Mesendoderm (in vitro differentiated cells): ENCODE measurements at places on chromosomes 3 and 15.

DNA sequence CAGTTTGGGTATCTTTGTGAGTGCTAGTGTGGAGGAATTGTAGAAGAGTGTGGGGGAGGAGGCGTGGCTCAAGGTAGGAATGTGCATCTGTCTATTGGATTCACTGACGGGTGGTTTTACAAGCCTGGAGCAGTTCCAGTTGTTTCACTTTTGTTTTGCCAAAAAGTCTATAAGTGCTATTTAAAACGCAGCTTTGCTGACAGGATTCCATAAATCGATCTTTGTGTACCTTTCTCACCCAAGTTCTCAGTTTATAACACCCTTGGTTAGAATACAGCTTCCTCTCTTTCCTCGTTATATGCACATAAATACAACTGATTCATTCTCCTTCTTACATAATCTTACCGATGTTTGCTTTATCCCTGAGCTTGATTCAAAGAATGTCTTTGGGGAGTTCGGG lies 123.2 kb upstream of the UBE2E2 start:
- no peak for DNase-seq

DNA sequence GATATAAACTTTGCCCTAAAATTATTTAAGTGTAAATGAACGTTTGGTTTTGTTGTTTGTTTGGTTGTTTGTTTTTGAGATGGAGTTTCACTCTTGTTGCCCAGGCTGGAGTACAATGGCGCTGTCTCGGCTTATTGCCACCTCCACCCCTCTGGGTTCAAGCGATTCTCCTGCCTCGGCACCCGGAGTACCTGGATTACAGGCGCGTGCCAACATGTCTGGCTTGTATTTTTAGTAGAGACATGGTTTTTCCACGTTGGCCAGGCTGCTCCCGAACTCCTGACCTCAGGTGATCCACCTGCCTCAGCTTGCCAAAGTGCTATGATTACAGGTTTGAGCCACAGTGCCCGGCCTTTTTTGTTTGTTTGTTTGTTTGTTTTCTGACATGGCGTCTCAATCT lies 87.9 kb upstream of the CHD2 start:
- no peak for DNase-seq

DNA sequence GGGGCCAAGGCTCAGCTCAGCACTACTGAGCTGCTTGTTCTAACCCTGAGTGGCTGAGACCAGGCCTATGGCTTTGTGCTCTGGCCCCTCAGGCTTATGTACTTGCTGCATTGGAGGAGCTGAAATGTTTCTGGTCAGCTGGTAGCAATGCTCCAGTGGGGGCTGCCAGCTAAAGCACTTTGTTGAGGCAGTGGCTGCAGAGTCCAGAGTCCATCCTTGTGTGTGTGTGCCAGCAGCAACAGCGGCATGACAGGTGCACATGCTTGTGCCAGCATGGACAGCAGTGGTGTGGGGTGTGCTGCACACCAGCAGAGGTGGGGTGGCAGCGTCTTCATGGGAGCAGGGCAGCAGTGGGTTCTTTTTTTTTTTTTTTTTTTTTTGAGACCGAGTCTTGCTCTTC lies 169.1 kb downstream of the VPS8 start:
- no peak for DNase-seq

DNA sequence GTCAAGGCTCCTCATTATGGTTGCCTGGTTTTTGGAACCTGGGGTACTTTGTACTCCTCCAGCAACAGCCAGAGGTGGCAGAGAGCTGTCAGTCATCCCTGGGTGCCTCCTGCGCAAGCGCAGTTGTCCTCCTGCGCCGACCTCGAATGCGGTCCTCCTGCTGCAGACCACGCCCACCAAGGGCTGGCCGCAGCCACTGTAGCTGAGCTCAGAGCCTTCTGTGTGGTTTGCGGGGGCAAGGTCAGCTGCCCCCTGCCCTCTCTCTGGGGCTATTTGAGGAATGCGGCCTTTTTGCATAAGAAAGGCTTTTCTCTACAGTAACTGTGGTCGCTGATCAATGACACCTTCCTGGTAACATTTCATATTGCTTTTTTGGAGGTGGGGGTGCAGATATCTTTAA lies 131.3 kb upstream of the SNRPN start:
- peak; percentile 98 for DNase-seq

DNA sequence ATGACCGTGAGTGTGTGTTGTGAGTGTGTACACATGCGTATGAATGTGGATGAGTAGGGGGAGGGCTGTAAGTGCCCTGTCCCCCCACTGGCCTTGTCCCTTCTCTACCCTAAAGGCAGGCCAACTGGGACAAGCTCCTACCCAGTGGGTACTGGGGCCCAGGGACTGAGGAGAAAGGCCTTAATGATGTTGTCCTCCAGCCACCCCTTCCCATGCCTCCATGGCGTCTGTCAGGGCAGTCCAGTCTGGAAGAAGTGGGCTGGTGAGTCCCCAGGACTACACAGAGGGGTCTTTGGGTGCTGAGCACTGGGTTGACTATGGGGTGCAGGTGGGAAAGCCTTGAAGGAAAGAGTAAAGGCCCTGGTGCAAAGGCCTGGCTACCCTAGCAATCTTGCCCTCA lies 16.9 kb upstream of the CORO2B start:
- DNase-seq: no peak

- DNase-seq: peak; percentile 23
Observed at GRCh38 chr3:50873376-50874157, 198.8 kb downstream of the DOCK3 start.

DNA sequence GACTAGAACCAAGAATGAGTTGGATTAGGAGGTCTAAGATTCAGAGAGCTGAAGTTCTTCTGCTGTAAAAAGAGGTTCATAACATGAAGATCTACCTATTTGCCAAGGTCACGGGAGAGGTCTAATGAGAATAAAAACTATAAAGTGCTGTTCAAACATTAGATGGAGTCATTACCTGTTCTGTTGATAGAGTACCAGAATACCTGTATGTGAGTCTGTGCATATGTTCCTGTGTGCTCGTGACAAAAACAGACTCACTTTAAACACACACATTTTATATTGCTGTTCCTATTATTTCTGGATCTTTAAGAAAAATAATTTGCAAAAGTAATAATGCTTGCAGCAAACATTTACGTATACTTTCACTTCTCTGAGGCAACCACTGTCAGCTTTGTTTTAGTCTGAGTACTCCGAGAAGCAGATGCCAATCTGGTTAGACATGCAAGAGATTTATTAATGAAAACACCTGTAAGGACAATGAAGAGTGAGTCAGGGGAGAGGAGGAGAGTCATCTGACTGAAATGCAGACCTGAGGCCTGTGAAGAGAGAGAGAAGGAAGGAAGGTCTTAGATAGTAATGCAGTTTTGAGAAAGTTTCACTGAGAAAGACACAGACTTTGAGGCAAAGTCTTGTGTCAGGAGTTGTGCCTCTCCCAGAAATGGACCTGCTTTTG lies 221.2 kb downstream of the SQOR start:
- peak; percentile 12 for DNase-seq

GRCh38 chr3:17730318-17730967 lies 12.0 kb downstream of the TBC1D5 start:
- peak; percentile 61 for DNase-seq

DNA sequence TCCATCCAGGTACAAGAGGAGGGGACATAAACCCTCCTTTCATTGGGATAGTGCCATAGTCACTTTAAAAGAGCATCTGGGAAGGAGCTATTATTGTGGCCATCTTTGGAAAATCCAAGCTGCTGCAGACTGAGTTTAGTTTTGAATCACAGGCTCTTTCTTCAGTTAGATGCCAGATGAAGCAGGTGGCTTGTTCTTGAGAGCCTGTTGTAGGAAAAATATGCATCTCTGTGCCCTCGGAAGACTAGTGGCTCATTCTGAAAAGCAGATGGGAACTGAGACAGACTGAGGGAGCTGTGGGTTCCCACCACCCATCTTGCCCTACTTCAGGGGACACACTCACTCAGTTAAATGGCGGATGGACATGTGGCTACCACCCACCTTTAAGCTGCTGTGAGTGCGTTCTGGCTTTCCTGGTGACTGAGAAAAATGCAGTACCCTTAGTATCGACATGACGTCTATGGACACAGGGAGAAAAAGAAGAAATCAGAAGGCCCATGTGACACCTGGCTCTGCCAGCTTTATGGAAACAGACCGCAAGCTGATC lies 50.2 kb downstream of the RARB start:
- no peak for DNase-seq

DNA sequence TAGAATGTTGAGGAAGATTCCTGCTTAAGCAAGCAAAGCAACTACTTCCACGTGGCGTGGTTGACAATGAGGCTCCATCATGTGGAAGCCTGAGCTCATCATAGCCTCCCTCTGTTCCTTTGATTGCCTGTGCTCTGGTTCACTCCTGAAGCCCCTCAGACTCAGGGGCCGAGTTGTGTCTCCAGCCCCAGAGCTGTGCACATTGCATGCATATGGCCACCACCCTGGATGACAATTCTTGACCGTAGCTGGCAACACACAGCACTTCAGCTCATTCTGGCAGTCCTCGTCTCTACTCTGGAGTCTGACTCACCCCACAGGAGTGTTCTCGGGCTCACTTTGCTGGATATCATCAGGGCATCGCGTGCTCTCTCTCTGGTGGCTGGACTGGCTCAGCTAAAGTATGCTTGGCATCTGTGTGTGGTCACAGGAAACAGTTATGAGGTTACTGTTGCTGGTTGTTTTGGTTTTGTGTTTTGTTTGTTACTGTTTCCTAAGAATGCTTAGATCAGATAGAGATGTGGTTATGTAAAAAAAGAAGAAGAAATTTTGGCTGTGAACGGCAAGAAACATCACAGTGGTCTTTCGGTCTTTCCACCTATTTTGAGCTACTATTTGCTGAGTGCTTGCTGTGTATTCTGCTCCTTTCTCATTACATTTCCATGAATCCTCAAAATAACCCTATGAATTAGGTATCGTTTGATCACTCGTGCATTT lies 41.6 kb upstream of the MRPS22 start:
- peak; percentile 63 for DNase-seq

- DNase-seq: no peak
Observed at GRCh38 chr3:84755860-84756259, 202.9 kb upstream of the CADM2 start.

- DNase-seq: no peak
Observed at GRCh38 chr3:13420831-13421765, 976 bp upstream of the NUP210 start.

- DNase-seq: no peak
Observed at GRCh38 chr15:101372149-101372577, 77.1 kb upstream of the SNRPA1 start.

DNA sequence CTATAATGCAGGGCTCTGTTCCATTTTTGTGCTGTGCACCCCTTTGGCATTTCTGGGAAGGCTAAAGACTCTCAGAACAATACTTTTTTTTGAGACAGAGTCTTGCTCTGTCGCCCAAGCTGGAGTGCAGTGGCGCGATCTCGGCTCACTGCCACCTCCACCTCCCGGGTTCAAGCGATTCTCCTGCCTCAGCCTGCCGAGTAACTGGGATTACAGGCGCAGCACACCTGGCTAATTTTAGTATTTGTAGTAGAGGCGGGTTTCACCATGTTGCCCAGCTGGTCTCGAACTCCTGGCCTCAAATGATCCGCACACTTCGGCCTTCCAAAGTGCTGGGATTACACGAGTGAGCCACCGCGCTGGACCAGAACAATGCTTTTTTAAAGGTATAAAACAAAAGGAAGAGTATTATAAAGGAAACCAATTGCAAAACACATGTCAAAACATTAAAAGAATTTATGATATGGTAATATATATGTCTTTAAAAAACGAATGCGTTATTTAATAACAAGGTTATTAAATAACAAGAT lies 999 bp downstream of the SQOR start:
- DNase-seq: no peak

- no peak for DNase-seq
Observed at GRCh38 chr15:73800662-73801345, 47.7 kb upstream of the INSYN1 start.

GRCh38 chr15:27459836-27460235 lies 488.9 kb downstream of the GABRG3 start:
- DNase-seq: no peak

DNA sequence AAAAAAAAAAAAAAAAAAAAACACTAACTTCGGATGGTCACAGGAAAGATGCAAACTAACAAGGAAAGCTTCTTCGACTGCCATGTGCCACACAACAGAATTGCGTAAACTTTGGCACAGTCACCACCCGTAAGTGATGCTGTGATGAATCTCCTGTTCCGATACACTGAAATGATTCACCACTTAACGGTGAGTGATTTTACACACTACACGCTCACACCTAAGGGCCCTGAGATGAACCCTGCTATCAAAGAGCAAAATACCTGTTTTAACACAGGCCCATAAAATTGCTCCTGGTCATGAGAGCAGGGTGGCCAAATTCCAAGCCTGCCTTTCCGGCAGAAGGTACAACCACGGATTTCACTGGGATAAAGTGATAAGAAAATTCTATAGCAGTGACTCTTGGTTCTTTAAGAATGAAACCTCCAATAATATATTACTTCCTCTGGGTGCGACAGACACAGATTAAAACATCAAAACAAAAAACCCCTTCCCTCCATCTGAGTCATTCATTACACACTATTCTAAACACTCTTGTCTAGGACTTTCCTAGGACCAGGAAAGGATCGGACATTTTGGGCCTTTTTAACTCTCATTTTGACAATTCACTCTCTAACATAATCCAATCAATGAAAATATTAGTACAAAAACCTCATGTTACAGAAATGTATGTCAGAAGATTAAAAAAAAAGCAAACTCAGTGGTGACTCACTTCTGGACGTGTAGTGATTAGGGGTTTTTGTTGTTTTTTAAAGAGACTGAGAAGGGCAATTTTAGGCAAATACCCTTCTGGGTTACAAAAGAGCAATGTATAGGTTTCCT lies 28.3 kb downstream of the LRIG1 start:
- no peak for DNase-seq

GRCh38 chr3:120353463-120353862 lies 4.3 kb upstream of the LRRC58 start:
- no peak for DNase-seq

DNA sequence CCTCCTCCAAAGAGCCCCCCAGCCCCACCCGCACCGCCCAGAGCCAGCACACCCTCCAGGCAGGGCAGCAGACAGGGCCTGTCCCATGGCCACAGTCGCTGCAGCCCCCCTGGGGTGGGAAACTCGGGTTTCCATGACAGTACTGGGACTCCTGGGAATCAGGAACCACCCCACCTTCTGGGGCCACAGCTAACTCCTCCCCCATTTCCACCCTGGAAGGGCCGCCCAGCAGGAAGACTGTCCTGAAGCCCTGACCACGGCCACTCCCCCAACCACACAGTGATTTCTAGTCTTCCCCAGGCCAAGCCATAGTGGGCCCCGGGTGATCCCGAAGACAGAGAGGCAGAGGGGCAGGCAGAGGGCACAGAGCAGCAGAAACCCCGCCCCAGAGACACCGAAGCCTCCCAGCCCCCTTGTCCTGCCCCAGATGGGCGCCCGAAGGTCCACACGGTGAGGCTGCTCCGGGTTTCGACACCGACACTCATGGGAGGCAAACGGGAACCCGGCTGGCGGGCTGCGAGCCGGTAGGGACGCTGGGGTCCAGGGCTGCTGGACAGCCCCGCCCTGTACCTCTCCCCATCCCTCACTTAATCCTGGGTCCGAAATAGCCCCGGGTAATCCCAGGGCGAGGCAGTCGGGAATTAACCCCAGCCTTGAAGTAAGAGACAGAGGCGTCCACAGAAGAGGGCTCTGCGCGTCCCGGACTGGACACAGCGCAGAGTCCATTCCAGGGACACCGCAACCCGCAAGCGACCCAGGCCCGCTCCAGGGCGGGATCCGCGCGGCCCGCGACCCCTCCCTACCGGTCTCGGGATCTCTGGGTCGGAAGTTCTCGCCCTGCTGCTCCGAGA lies 138.4 kb downstream of the NUP210 start:
- peak; percentile 48 for DNase-seq

- DNase-seq: peak; percentile 38
Observed at GRCh38 chr3:98701071-98701675, 62.0 kb upstream of the ST3GAL6 start.
